ENCODE measurements at places on chromosomes 12 and 14.

- peaks cover 10% of the 10 kb centered on the region for H3K27me3 ChIP-seq
- DNase-seq = no peak
- H3K4me1 ChIP-seq = no peaks in the 10 kb centered on the region
Measured at GRCh38 chr12:27899151-27899661, 73.3 kb downstream of the PTHLH start.

GRCh38 chr12:77980782-77981181 is 150.1 kb downstream of the NAV3 start:
- no peaks in the 10 kb centered on the region for H3K4me1 ChIP-seq
- H3K27ac ChIP-seq = no peak overlapping the region
- no peaks in the 10 kb centered on the region for H3K27me3 ChIP-seq
- DNase-seq = no peak

GRCh38 chr12:116166306-116166705 is 111.2 kb downstream of the MED13L start:
- peak overlapping the region; percentile 72 for H3K27ac ChIP-seq
- no peak for DNase-seq
- H3K4me3 ChIP-seq = no peak overlapping the region
- H3K27me3 ChIP-seq = no peaks in the 10 kb centered on the region
- no peaks in the 10 kb centered on the region for H3K36me3 ChIP-seq

DNA sequence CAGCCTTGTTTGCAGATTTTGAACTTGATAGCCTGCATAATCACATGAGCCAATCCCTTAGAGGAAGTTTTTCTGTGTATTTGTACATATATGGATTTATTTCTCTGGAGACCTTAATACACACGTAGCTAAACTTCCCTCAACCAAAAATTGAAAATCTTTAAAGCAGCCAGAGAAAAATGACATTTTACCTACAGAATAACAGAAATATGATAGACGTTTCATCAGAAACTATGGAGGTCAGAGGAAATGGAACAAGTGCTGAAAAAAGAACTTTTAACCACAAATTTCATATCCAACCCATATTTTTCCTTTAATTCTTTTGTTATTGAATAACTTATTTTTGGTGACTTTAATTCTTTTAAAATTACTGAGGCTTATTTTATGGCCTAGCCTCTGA is 177.7 kb downstream of the CCDC91 start:
- H3K36me3 ChIP-seq = peaks cover 16% of the 10 kb centered on the region
- no peaks in the 10 kb centered on the region for H3K27me3 ChIP-seq
- H3K4me3 ChIP-seq = no peak overlapping the region
- H3K4me1 ChIP-seq = no peaks in the 10 kb centered on the region
- H3K27ac ChIP-seq = no peak overlapping the region

DNA sequence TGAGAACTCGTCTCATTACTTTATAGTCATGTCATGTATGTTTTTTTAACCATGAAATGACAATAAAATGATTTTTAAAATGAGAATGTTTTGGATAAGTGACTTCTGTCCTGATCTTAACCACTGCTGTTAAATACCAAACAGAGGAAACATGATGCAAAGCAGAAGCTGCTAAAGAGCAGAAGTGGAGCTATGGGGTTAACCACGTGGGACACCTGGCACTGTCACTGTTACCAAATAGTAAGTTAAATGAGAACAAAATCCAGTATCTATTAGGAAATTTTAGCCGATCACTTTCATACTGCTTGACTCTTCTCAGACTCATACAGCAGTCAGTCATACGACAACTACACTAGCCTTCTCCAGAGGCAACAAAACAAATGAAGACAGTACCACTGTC is 82.4 kb downstream of the SCAF11 start:
- no peaks in the 10 kb centered on the region for H3K4me1 ChIP-seq
- no peaks in the 10 kb centered on the region for H3K36me3 ChIP-seq
- H3K4me3 ChIP-seq = no peak overlapping the region
- H3K27ac ChIP-seq = no peak overlapping the region
- DNase-seq = no peak

- no peaks in the 10 kb centered on the region for H3K36me3 ChIP-seq
- H3K4me3 ChIP-seq = peak overlapping the region; percentile 25
- peak overlapping the region; percentile 92 for H3K27ac ChIP-seq
Measured at GRCh38 chr14:71399057-71399487, 491.8 kb downstream of the PCNX1 start.

- H3K36me3 ChIP-seq = peaks cover 2% of the 10 kb centered on the region
- H3K27me3 ChIP-seq = no peaks in the 10 kb centered on the region
- peak within 1 kb of the TSS; percentile 93 for H3K4me3 ChIP-seq
- H3K27ac ChIP-seq = peak within 1 kb of the TSS; percentile 87
- peak; percentile 53 for DNase-seq
Measured at GRCh38 chr12:53097564-53098353, at the start of gene IGFBP6. Gene IGFBP6 (plus strand): TSS chr12:53097667. CDS start chr12:53097718, 51 bp downstream.

DNA sequence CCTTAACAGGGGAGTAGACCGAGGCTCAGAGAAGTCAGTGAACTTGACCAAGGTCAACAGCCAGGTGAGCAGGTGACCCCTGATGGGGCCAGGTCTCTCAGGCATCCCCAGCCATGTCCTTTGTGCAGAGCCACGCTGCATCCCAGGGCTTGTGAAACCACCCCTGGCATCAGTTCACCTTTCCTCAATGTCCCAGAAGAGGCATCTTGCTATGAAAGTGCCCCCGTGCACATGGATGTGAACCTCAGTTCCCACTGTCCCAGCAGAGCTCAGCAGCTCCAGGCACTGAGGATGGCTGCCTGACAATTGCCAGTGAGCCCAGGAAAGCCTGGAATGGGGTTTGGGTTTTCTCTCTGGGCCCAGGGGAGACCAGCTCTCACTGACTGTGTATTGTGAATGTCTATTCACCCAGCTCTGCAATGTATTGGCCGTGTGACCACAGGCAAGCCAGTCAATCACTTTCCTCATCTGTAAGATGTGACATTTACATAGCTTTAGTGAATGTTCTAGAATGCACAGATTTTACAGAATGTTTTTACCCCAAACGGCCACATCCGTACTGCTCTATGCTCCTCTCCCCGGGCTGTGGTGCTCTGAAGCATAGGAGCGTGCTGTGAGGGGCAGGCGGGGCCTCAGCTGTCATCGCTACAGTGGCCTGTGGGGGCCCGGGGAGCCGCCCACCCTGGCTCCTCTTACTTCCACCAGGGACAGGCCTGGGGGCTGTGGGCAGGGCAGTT is 4.9 kb downstream of the CACNA2D4 start:
- H3K4me3 ChIP-seq = peak overlapping the region; percentile 39
- H3K36me3 ChIP-seq = no peaks in the 10 kb centered on the region
- H3K27ac ChIP-seq = no peak overlapping the region

DNA sequence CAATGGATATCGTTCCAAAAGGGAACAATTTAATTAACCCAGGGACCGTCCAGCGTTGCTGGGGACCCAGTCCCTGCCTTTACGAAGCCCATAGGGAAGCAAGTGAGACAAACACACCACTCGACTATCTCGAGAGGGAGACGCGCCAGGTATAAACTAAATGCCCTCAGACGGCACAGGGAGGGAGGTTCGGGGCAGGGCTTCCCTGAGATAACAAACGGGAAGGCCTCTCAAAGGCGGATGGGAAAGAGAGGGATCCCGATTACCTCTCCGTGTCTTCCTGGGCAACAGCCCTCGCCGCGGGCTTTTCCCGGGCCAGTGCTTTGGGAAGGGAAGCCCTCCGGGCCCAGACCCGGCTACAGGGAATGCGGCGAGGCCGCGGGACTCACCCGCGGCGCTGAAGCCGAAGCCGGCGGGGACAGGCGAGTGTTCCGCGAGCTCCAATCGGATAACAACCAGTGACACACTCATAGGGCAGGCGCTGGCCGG is 390 bp downstream of the BRAP start:
- H3K4me3 ChIP-seq = peak overlapping the region; percentile 97
- H3K27me3 ChIP-seq = no peaks in the 10 kb centered on the region
- H3K4me1 ChIP-seq = peaks cover 34% of the 10 kb centered on the region

GRCh38 chr12:68977335-68977734 is 44.4 kb upstream of the CPM start:
- H3K36me3 ChIP-seq = no peaks in the 10 kb centered on the region
- H3K4me3 ChIP-seq = no peak overlapping the region
- H3K4me1 ChIP-seq = no peaks in the 10 kb centered on the region
- H3K27me3 ChIP-seq = no peaks in the 10 kb centered on the region
- no peak overlapping the region for H3K27ac ChIP-seq

DNA sequence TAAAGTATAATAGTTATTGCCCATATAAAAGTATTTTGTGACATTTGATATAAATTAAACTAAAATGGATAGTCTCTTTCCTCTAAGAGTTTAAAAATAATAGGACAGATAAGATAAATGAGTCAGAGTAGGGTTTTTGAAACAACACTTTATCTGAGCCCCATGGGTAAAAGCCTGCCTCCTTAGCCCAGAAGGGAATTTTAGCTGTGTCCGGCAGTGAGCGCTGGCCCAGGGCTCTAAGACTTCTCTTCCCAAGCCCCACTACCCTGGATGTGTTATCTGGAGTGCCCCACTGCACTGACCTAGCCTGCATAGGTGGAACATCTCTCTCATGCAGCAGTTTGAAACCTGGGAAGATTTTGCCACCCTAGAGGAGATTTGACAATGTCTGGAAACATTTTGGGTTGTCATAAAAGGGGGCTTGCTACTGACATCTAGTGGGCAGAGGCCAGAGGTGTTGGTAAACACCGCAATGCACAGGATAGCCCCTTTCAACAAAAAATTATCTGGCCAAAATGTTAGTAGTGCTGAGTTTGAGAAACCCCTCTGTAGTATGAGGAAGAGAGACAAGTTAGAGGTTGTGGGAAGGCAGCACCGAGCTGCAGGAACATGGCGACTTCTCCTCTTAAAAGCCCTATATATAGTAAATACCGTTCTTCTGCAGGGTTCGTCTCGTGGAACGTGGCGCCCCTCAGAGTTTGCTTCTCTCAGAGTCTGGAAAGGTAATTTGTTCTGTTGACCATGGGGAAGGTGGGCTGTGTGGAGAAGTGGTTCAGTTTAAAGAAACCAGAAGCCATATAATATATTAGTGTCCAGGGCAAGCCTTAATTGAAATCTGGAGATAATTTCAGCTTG is 29.3 kb upstream of the ATF1 start:
- H3K36me3 ChIP-seq = peaks cover 6% of the 10 kb centered on the region
- H3K27ac ChIP-seq = peak overlapping the region; percentile 14
- H3K4me3 ChIP-seq = no peak overlapping the region

DNA sequence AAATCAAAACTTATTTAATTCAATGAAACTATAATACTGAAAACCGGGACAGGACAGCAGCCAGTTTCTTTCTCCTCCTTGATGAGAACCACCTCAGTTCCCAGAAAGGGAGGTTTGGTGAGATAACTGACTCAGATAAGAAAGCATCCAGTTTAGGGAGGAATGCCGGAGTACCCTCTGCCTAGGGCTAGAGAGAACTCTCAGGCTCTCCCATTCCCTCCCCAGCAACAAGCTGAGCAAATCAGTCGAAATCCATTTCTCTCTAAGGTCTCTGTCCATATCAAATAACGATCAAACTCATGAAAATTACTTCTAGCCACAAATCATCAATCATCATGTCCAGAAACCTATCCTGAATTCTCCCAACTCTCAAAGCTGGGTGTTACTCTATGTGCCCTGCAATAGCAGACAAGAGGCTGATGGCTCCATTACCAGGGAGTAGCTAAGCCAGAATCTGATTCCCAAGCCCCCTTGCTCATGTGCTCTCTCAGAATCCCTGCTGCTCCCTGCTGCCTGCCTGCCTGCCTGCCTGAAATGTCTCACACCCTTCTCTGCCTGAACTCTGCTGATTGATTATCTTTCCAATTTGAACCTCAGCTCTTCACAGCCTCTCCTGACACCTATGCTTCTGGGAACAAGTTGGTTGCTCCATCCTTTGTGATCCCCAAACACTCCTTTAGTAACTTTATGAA is 49.4 kb downstream of the SLC25A47 start:
- no peak for DNase-seq
- H3K27ac ChIP-seq = peak overlapping the region; percentile 24
- no peaks in the 10 kb centered on the region for H3K27me3 ChIP-seq
- H3K36me3 ChIP-seq = peaks cover 5% of the 10 kb centered on the region

DNA sequence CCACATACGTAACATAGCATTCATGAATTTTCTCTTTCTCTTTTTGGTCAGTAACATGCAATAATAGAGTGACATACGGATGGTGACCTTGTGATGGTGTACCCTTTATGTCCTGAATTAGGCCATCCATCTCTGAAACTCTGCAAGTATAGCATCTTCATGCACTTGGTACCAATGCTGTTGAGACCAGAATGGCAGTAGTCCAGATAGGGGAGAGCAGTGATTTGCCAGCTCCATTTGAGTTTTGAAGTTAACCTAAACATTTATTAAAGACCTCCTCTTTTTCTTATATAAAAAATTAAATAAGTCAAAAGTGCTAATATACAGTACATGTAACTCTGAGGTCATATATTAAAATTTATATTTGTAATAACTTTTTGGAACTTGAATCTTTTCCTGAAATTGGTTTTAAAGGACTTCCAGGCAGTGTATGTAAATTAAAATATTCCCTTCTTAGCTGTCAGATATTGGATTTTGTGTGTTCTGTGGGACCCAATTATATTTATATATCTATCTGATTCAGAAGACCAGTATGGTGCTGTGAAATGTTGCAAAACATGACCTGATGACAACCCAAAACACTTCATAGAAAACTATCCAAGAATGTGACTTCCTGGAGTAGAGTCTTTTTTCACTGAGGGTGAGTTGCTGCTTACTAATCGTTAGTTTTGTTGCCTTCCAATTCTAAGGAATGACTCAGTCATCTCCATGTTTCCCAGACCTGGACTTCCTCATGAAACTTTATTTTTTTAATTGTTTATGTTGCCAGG is 3.5 kb downstream of the ELK3 start:
- peaks cover 9% of the 10 kb centered on the region for H3K36me3 ChIP-seq
- peak overlapping the region; percentile 91 for H3K4me3 ChIP-seq
- DNase-seq = no peak
- H3K4me1 ChIP-seq = peaks cover 40% of the 10 kb centered on the region

GRCh38 chr12:47277972-47278448 is 198.3 kb upstream of the AMIGO2 start:
- no peak for DNase-seq
- peaks cover 31% of the 10 kb centered on the region for H3K4me1 ChIP-seq
- H3K27me3 ChIP-seq = no peaks in the 10 kb centered on the region
- H3K36me3 ChIP-seq = no peaks in the 10 kb centered on the region
- H3K4me3 ChIP-seq = no peak overlapping the region
- H3K27ac ChIP-seq = peak overlapping the region; percentile 81

DNA sequence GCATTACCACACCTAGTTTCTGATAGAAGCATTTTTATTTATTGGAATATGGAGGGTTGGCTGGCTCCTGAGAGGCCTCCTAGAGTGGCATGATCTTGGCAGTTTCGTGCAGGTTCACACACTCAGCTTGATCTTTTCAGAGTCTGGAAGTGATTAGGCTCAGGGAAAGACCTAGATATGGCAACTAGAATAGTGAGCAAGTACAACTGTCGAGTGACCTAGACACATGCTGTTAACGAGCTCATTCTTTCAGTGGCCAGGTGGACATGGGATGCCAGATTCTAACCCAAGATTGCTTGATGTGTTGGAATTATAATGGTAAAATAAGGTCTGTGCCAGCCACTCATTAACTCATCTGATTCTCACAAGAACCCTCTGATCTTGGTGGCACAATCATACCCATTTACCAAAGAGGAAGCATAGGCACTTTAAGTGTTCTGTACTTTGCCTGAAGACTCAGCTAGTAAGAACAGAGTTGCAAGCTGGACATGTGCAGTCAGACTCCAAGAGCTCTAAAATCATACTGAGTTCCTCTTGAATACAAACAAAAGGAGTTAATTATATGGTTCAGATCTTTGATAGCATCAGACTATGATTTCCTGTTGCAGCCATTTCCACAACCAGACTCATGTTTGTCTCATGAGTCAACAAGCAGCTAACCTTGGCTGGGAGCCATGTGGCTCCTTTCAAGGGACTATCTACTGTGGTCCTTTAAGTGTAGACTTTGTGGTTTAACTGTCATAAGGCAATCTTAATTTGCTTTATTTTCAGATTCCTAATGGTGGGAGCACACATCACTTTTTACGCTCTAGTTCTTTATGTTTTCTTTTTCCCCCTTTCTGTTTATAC is 144.2 kb downstream of the PLEKHA5 start:
- peak overlapping the region; percentile 28 for H3K4me3 ChIP-seq

All from T-helper 17 cell (primary cell).